NCI-H2171 (cell line): ENCODE measurements at places on chromosomes 2 and 18.

GRCh38 chr2:234754126-234754525 lies 197.7 kb upstream of the SH3BP4 start:
- DNase-seq = no peak

DNA sequence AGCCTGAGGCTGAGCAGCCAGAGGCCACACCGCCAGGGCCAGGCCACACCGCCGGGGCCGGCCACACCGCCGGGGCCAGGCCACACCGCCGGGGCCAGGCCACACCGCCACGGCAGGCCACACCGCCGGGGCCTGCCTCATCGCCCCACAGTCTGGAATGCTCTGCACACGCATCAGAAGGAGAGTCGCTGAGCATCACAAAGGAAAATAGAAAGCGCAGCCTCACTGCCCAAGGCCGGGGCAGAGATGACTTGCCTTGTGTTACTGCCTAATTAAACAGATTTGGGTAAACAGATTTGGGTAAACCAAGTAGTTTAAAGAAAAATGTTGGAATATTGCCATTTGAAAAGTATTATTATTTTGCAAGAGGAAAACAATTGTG lies 10.4 kb upstream of the NFATC1 start:
- no peak for DNase-seq

GRCh38 chr2:6526093-6526824 lies 339.4 kb downstream of the CMPK2 start:
- peak; percentile 89 for DNase-seq

DNA sequence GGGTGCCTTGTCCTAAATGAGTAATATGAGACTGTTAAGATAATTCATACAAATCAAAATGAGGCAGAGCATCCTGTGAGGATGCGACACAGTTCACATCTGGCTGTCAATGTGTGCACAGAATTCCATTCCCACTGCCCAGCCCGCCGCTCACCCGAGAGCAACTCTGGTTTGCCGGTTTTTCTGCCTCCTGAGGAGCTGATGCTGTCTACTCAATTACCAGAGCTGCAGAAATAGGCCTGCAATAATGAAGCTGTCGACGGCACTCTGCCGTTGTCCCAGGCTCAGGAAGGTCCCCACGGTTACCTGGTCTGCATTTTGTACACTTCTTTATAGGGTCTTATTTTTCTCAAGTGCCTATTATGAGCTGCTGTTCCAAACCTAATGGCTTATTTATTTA lies 55.7 kb upstream of the LYPD1 start:
- DNase-seq = no peak

DNA sequence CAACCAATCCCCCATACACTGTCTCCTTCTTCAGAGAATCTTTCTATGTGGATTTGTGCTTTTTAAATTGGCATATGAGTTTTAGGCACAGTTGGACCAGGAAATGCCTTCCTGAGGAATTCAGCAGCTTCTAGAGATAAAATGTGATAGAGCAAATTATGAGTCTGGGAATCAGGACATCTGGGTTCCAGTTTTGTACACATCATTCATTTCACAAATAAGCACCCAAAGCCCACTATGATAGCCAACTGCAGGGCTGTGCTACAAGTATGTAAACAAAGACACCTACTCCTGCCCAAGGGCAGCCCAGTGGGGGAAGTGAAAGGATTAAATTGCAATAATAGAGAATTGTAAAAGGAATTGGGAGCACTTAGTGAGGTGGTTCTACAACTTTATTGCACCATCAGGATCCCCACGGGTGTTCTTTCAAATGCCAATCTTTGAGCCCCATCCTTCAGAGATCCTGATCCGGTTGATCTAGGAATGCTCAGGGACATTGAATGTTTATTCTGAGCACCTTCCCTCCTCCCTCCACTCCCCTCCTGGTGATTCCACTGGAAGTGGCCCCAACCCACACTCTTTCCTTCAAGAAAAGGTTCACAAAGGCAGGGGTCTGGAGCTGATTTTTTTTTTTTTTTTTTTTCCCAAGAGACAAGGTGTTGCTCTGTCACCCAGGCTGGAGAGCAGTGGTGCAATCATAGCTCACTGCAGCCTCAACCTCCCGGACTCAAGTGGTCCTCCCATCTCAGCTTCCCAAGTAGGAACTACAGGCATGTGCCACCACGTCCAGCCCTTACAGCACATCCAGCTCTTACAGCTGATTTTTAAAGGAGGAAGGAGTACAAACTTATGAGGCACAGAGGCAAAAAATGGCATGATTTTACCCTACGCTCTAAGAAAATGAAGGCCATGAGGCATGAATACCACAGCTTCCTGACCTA lies 11.1 kb upstream of the KCMF1 start:
- no peak for DNase-seq

GRCh38 chr18:76881744-76882143 lies 59.4 kb downstream of the ZNF236 start:
- DNase-seq = no peak

- DNase-seq = no peak
These were observed 33.9 kb upstream of the SIX2 start for GRCh38 chr2:45043174-45043573.

DNA sequence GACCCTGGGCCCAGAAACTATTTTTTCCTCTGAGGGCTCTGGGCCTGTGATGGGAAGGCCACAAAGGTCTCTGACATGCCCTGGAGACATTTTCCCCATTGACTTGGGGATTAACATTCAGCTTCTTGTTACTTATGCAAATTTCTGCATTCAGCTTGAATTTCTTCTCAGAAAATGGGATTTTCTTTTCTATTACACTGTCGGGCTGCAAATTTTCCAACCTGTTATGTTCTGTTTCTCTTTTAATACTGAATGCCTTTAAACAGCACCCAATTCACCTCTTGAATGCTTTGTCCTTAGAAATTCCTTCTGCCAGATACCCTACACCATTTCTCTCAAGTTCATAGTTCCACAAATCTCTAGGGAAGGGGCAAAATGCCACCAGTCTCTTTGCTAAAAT lies 241.0 kb downstream of the HNMT start:
- DNase-seq = no peak

DNA sequence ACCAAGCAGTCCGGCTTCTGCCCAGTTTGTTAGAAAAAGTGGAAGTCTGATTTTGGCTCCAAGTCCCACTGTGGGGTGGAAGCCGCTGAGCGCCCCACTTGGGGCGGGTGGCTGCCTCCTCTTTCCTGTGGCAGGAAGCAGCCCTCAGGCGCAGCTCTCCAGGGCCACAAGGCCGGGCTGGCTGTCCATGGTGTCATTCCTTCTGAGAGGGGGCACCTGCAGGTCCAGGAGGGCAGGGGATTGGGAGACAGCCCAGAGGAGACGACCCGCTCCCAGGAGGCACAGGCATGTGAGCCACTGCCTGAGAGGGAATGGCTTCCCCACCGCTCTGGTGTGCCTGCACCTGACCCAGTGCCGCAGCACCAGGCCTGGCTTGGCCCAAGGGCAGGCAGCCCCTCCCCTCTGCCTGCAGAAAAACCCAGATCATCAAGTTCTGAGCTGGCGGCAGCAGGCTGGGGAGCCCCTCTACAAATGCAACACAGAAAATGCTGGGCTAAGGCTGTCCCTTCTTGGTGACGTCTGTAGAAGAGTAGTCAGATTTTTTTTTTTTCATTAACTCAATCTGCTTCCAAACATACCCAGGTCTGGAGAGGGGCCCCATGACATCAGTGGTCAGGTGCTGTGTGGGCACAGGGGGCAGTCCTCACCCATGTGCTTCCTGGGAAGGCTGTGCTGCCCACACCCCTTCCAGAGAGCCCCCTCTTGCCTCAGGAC lies 38.4 kb downstream of the HS6ST1 start:
- DNase-seq = no peak

DNA sequence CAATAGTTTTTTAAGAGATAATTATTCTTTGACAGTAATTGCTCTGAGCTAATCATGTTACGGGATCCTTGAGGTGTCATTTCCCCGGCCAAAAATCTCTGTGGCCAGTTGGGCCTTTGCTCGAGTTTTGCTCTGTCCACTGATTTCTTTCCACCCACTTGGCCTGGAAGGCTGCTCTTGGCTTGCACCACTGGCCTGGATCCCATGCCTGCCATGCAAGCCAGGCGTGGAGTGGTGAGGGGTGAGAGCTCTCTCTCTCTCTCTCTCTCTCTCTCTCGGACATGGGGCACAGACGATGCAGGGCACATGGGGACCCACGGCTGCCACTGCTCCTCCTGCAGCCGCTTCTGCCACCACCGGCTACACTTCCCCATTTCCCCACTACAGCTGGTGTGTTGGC lies 853.0 kb upstream of the GCFC2 start:
- DNase-seq = no peak

DNA sequence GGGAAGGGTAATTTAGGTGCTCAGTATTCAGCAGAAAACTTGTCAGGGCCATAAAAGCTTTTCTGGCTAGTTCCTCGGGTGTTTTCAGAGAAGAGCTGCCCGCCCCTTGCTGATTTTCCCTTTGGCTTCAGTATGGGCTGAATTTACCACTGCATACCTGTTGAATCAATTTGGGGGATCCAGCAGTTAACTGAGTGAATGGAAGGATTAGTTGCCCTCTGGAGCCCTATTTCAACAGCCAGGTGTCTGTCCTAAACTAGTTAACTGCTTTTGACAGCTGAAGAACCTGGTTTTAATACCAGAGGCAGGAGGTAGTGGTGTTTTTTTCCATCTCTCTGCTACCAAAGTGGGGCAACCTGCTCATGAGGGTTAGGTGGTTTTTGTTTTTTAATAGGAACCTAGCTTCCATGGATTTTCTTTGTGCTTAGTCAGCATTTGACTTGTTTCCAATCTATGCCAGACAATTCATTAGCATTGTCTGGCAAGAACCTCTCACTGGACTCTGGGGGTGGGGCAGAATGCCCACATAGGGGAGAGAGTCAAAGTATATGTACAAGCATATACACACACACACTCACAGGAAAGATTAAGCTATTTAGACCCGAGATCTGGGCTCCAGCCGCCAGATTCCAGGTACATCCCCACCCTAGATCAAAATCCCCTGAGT lies 166.5 kb upstream of the SIX3 start:
- DNase-seq = no peak

GRCh38 chr2:186498834-186499233 lies 12.8 kb downstream of the ZC3H15 start:
- DNase-seq = no peak

DNA sequence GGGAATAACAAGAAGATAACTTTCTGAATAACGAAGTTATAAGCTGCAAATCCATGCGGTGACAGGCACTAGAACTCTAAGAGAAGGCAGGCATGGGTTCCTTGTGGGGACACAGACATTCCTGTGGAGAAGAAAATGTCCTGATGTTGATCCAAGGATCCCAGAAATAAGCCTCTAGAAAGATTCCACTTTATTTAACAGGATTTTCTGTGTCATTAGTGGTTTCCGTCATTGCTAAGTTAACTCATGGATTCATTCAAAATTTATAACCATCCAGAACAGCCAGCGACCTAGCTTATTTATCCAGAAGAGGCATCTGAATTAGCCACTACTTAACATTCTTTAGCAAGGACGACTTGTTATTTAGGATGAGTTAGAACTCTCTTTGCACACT lies 10.0 kb upstream of the CD302 start:
- no peak for DNase-seq

DNA sequence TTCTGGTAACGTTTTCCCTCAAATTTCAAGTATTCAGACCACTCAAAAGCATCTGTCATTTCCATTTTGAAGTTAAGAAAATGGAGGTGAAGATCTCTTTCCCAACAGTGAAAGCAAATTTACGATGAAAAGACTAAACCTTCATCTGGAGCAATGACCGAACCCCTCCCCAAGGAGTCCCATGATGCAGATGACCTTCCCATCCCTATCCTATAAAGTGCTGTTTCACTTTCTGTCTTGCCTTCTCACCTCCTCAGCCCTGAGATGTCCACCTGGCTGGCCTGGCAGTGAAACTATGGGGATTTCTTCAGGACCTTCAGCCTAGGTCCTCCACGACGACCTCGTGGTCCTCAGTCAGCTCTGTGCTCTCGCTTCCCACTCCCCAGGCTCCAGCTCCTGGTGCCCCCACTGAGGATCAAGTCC lies 925 bp upstream of the NPC1 start:
- no peak for DNase-seq
